ENCODE measurements at places on chromosomes 13 and 19.

DNA sequence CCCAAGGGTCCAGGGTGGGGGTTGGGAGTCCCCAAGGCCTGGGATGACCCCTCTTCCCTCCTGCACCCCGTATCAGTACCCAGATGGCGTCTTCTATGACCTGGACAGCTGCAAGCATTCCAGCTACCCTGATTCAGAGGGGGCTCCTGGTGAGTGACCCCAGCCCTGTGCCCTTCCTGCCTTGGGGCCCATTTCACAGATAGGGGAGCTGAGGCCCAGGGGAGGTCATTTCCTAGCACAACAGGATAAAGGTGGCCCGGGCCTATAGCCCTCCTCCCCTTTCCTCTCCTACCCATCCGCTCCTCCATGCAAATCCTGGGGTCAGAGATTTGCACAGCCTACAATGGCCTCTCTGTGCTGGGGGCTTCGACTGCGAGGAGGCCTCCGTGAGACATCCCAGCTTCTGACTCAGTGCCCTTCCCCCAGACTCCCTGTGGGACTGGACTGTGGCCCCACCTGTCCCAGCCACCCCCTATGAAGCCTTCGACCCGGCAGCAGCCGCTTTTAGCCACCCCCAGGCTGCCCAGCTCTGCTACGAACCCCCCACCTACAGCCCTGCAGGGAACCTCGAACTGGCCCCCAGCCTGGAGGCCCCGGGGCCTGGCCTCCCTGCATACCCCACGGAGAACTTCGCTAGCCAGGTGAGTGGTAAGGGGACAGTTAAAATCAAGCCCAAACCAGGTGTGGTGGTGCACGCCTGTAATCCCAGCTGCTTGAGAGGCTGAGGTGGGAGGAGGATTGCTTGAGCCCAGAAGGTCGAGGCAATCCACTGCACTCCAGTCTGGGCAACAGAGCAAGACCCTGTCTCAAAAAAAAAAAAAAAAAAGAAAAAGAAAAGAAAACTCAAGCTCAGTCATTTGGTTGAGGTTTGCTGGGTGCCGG is 3.9 kb downstream of the SPIB start:
- DNase-seq: no peak

- no peak for DNase-seq
These were observed 2591.7 kb upstream of the PCDH20 start for GRCh38 chr13:64007339-64007738.

- no peak for DNase-seq
These were observed 65.7 kb downstream of the ZNF536 start for GRCh38 chr19:30437869-30438268.

DNA sequence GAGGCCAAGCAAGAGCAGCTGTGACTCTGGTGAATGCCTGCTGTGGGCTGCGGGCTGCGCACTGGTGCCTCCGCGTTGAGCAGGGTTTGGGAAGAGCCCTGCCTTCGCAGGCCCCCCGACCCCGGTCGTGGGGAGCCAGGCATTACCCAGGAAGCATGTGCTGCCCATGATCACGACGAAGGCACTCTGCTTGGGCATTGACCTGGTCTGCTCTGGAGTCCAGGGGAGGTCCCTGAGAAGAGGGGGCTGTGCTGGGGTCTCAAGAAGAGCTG is 19.2 kb downstream of the RANBP3 start:
- DNase-seq: no peak

DNA sequence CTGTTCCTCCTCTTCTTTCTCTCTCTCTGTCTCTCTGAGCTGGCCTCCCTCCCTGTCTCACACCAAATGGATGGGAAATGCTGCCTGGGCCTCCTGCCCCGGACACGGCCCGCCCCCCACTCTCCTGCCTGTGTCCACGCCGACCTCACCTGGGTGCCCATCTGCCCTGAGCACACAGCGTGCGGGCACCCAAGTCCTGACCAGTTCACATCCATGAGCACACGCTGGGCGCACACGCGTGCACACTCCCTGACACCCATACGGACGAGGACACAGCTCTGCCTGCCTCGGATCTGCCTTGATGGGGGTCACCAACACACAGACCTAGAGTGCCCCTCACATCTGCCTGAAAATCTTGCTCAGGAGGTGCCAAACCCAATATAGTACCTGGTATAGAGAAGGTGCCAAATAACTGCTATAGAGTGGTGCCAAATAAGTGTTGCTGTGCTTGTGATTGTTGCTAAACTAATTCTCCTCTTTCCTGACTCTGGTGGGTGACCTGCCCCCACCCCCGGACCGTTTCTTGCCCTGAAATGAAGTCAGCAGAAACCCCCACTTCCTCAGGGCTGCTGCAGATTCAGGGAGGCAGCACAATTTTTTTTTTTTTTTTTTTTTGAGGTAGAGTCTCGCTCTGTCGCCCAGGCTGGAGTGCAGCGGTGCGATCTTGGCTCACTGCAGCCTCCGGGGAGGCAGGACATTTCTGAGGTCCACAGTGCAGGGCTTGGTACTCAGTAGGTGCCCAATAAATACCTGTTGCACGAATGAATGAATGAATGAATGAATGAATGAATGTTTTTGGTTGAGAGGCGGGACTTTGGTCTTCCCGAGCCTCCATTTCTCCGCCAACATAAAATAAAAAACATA is 4.6 kb downstream of the NFIC start:
- DNase-seq: no peak

DNA sequence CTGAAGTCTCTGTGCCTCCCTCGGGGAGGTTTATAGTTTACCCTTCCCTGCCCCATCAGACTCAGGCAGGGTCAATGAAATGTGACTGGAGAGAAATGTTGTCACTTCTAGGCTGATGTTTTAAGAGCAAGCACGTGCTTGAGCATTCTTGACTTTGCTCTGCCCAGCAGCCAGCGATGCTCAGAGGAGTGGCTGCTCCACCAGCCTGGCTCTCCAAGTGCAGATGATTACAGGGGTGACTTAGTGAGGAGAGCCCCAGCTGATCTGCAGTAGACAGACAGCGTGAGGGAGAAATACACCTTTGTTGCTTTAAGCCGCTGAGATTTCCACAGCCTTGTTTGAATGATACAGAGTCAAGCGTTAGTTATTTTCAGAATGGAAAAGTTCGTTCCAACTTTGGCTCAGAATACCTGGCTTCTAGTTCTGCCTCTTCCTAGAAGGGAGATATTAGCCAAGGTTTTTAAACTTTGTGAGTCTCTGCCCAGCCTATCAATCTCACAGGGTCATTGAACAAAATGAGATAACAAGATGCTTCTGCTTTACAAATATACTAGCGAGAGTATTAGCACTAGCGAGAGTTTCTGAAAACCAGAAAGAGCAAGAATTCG is 143.6 kb downstream of the OXGR1 start:
- no peak for DNase-seq

- DNase-seq: no peak
These were observed 68.8 kb downstream of the ZNF536 start for GRCh38 chr19:30441011-30441410.

DNA sequence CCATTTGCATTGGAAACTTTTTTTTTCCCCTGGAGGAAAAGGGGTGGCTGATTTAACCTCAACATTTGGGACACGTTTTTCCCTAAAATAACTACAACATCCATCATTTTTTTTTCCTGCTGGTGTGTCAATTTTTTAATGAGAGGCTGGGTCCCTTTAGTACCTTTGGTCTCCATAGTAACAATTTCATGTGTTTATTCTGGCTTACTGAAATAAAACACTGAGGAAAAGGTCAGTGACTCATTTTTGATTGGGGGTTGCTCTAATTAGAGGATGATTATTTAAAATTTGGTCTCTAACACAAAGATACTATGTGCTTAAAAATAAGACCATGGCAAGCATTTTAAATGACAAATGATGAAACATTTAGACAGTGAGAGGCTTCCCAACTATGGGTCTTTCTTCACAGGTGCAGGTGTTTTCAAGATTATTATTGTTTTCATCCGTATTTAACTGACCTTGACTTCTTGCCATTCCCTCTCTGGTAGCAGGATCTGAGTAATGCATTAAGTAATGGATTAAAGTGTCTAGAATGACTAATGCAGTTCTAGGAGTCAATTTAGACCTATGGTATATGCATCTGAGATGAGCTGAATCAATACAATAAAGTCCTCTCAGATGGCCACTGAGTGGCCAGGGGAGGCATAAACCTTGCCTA is 406.4 kb downstream of the KCNRG start:
- no peak for DNase-seq

GRCh38 chr19:7885818-7886217 is 2.5 kb upstream of the LRRC8E start:
- DNase-seq: no peak
